Foreskin fibroblast (primary cell): ENCODE measurements at places on chromosomes 2 and 18.

GRCh38 chr2:12720754-12721378 is 4.1 kb downstream of the TRIB2 start:
- no peak for DNase-seq

GRCh38 chr2:240998706-240998994 is 232 bp downstream of the SNED1 start:
- no peak for DNase-seq

DNA sequence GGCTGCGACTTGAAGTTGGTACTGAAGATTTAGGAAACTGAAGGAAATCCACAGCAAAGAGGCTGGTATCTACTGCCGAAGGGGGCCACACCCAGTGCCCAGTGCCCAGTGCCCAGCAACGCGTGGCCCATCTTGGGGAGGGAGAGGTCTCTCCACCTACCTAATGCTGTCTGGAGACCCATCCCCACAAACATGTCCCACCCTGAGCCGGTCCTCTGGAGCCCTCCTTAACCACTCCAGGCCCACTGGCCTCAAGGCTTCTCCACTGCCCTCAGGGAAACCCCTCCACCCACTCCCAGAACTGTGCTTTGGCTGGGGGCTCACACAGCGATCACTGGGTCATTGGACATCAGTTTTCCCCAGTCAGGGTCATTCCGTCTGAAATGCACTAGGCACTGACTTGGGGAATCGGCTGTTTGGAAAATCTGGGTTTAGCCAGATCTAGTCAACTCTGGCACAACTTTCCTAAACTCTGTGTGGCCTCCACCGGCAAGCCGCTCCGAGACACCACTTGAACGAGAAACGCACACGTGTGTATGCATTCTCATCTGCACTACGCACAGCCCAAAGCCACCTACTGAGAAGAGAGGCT is 20.1 kb downstream of the GPR55 start:
- no peak for DNase-seq

DNA sequence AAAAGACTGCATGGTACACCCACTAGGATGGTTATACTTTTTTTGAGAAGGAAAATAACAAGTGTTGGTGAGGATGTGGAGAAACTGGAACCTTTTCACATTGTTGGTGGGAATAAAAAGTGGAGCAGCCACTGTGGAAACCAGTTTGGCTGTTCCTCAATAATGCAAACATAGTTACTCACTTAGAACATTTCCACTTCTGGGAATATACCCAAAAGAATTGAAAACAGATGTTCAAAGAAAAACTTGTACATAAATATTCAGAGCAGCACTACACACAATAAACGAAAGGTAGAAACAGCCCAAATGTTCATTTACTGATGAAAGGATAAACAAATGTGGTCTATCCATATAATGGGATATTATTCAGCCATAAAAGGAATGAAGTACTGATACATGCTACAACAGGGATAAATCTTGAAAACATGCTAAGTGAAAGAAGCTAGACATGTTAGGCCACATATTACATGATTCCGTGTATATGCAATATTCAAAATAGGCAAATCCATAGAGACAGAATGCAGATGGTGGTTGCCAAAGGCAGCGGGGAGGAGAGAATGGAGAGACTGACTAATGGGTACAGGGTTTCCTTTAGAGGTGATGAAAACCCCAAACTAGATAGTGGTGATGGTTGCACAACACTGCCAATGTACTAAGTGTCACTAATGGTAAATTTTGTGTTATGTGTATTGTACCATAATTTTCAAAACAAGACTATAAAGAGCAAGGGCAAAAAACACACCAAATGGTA is 20.9 kb upstream of the LMAN1 start:
- DNase-seq = peak; percentile 67

- DNase-seq = no peak
Measured at GRCh38 chr2:208488686-208489564, 82.3 kb downstream of the PTH2R start.

- peak; percentile 44 for DNase-seq
Measured at GRCh38 chr2:190340369-190340768, 3.0 kb upstream of the INPP1 start.

GRCh38 chr2:20213651-20214565 is 11.0 kb downstream of the SDC1 start:
- no peak for DNase-seq

- no peak for DNase-seq
Measured at GRCh38 chr18:402129-402528, 98.4 kb downstream of the COLEC12 start.

GRCh38 chr2:171762879-171763573 is 75.8 kb downstream of the DYNC1I2 start:
- peak; percentile 17 for DNase-seq

DNA sequence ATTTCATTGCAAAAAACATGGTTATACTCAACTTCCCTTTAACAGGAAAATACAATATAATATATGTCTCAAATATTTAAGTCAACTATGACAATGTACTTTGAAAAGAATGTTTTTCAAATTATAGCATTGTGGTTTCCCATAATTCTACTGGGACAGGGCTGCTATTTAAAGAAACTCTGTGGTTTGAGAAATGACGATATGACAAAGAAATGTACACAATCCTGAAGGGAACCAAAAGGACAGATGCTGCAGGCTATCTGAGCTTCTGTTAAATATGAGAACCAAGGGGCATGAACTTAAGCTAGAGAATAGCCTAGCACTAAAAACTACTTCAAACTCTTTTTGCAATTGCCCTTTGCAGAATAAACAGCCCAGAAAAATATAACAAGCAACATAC is 415.9 kb downstream of the GRB14 start:
- peak; percentile 31 for DNase-seq

- no peak for DNase-seq
Measured at GRCh38 chr2:106095478-106096298, 98.4 kb downstream of the UXS1 start.

DNA sequence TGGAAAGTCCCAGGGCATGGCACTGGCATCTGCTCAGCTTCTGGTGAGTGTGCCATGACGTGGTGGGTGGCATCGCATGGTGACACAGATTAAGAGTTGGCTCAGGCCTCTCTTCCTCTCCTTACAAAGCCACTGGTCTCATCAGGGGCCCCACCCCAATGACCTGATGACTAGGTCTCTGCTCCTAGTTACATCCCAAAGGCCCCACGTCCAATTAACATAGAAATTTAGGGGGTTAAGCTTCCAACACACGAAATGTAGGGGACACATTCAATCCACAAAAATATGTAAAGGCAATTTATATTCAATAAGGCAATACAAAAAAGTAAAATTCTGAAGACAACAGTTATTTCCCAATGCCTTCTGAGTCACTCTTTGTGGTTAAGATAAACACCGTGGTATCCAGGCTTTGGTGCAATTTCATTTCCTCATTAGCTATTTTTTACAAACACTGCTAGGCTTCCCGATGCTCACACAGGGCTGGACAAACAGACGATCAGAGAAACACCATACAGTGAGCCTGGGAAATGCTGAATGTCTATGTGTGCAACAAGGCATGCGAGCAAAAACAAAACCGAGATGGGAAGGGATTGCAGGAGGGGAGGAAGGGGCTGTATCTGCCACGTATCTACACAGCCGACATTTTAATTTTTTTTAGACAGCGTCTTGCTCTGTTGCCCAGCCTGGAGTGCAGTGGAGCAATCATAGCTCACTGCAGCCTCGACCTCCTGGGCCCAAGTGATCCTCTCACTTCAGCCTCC is 67.2 kb downstream of the MBP start:
- DNase-seq = peak; percentile 80

DNA sequence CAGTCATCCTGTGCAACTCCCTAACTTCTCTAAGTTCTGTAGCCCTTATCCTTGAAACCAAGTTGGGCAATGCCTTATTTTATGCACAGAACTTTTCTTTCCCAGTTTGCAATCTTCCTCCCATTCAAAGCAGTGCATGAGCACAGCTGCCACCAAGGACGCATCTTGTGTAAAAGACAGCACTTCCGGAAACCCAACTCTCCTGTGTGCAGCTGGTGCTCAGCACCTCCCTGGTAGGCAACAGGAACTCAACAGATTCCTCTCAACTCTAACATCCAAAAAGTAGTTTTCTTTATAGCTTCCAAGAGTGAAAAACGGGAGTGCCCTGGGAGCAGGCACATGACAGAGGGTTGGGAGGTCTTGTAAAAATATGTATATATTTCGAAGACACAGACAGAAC is 2.2 kb downstream of the TMEM18 start:
- DNase-seq = no peak

DNA sequence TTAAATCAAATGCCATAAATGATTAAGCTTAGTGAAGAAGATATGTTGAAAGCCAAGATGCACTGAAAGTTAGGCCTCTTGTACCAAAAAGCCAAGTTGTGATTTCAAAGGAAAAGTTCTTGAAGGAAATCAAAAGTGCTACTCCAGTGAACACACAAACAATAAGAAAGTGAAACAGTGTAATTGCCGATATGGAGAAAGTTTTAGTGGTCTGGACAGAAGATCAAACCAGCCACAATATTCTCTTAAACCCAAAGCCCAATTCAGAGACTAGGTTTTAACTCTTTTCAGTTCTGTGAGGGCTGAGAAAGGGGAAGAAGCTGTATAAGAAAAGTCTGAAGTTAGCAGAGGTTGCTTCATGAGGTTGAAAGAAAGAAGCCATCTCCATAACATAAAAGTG is 101.8 kb upstream of the RPE start:
- no peak for DNase-seq

DNA sequence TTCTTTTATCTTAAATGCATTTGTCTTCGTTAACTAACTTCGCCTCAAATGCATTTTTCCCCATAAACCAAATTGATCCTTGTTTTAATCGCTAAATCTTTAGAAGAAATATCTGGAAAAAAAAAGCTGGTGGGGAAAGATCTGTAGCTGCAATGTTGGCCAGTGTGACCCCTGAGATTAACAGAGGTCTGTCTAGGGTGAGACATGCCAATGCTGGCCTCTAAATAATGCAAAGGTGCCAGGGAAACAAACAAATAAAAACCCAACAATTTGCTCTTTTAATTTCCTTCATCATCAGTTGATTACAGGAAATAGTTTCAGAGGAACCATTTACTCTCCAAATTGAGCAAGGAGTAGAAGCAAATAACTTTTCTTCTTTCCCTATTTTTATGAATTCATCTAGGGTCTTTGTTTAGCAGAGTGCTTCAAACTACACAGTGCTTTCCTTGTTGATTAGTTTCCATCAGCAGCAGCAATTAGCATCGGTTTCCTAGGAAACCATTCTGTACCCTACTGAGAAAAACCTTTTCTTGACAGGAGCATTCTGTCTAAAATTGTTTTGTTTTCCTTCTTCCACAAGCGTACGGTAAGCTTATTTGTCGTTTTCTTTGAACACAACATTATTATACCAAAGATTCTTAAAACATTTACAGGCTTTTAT is 100.5 kb upstream of the UNC80 start:
- no peak for DNase-seq

DNA sequence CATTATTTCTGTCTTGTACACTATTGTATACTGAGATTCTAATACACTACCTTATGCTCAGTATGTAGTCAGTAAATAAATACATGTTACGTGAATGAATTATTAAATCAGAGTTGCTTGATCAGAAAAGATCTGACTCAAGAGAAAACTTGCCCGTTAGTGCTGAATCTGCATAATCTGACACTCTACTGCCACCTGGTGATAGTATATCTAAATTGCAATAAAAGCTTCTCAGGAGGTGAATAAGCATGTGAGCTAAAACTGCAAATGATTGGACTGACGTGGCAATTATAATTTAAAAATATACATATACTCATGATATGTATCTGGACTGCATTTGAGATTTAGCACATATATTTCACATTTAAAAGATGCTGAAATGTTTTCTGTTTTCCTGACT is 70.4 kb downstream of the KIAA1328 start:
- peak; percentile 3 for DNase-seq

DNA sequence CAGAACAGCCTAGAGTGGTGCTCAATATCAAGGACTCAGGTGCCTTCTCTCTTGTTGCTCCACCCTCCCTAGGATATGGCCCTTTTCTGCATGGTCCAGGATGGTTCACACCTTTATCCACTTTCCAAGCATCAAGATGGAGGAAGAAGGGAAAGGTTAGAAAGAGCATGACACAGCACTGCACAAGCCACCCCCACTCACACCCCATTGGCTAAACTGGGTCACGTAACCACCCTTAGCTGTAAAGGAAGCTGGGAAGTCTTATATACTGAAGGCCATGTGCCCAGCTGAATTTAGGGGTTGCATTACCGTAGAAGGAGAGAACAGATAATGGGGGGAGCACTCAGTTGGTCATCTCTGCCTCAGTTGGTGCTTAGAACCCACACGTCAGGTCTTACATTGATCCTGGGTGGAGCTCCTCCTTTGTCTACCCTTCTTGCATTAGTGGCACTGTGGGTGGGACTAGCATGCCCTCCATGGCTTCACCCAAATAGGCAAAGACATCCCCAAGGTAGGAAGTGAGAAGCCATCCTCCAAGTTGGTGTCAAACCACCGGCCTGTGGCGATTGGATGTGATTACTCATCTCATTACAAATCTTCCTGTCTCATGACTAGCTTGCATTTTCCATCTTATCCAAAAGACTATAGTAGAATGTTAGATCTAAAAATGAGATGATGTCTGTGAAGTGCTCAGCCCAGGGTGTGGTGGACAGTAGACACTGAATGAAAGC is 248.5 kb downstream of the HAUS1 start:
- DNase-seq = no peak

DNA sequence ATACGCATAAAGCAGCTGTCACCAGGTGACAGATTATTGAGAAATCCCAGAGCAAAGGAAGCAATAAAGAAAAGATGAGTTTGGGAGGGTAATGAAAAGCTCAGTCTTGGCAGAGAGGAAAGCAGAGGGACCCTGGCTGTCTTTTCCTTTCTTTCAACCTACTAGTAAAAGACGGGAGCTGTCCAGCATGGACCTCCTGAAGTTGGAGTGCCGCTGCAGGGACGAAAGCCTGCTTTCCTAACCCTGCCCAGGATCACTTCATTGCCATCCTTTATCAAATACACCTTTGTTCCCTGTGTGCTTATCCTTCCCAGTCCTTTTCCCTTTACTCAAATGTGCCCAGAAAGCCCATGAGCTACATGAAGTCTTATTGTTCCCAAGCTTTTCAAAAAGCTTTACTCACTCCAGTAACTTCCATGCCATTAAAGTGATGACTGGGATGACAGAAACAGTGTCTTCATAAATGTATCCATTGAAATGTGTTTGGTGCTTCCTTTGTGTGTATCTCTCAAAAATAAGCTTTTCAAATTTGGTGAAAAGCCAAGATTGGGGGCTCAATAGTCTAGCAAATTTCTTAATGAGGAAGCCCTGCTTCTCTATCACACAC is 3.7 kb upstream of the SPR start:
- peak; percentile 26 for DNase-seq
